ENCODE measurements at places on chromosomes 3 and 15.

GRCh38 chr15:41018534-41018933 is 65.3 kb downstream of the CHAC1 start:
- no peak for DNase-seq

DNA sequence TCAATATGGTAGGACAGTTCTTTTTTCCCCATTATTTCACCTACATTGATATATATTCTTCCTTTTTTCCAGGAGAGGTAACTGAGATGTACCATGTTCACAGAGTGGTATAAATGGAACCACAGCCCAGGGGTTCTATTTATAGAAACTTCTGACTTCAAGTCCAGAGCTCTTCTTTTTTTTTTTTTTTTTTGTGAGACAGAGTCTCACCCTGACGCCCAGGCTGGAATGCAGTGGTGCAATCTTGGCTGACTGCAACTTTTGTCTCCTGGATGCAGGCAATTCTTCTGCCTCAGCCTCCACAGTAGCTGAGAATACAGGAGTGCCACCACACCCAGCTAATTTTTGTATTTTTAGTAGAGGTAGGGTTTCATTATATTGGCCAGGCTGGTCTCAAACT is 267.1 kb upstream of the TPRG1 start:
- no peak for DNase-seq

DNA sequence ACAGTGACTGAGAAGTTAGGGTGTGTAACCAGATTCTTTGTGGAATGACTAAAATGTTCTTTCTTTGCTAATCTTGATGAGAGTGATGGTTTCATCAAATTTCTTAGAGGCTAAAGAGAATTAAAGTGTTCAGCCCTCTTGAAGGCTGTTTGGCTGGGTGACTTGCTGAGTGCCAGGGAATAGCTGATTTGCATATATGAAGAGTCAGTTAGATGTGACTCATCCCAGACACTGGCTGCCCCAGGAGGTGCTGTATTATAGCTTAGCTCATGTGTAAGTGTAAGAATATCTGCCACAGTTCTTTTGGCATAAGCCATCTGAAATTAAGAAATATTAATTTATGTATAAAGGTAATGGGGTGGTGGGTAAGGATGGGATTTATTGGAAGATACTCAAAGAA is 535.1 kb downstream of the NLGN1 start:
- DNase-seq = no peak

- DNase-seq = no peak
Measured at GRCh38 chr15:89075846-89076245, 12.4 kb upstream of the ABHD2 start.

GRCh38 chr3:167989999-167990398 is 105.7 kb downstream of the GOLIM4 start:
- DNase-seq = no peak

GRCh38 chr15:68495981-68496705 is 64.2 kb upstream of the ITGA11 start:
- DNase-seq = no peak
